Calu3 (cell line): ENCODE measurements at places on chromosomes 3 and 15.
A peak's percentile ranks its signal among the peaks of the same experiment; 100 is the strongest.

- DNase-seq: no peak
Measured at GRCh38 chr15:43239732-43240491, 19.1 kb upstream of the EPB42 start.

GRCh38 chr3:137845194-137845593 lies 81.1 kb downstream of the SOX14 start:
- DNase-seq: no peak

DNA sequence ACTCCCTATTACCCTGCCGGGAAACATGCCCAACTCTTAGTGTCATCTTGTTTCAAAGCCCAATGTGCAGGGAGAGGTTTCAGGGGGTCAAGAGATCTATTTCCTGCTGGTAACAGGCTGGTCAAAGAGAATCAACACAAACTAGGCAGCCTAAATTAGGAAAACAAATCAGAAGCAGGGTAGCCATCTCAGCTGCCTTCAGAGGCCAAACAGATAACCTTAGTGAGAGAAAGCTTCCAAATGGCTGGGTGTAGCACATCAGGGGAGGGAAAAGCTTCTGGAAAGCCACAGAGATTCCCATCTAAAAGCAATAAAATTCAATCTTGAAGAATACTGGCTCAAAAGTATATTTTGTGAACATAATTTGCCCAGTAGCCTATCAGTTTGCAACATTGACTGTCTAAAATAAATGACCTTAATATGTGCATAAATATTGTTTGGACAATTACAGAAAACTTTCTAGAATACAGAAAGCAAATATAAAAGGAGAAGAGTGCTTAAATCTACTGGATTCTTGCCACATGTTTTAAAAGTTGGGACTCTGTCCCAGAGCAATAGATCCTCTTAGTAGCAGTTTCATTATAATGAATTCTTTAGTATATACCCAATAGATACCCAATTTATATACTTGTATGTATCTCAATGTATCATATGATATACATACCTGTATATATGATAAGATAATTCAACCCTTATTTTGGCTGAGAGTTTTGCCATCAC lies 371.9 kb upstream of the RARB start:
- no peak for DNase-seq

DNA sequence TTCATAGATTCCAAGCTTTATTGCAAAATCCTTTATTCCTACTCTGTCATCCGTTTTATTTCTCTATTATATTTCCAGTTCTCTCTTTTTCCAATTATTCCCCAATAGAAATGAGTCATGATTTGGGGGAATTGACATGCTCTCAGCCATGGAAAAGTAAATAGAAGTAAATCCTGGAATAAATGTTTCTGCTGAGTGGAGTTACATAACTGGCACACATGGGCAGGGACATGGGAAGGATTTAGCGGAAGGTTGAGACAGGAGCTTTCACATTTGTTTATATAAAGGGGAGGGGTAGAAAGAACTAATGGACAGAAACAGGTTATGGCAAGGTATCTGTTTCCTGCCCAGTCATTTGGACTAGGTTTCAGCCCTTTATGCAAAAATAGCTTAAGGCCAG lies 221.6 kb downstream of the PLOD2 start:
- DNase-seq: no peak

GRCh38 chr15:68666120-68666811 lies 87.5 kb downstream of the CORO2B start:
- DNase-seq: no peak

GRCh38 chr15:99486371-99487336 lies 79.1 kb upstream of the MEF2A start:
- peak; percentile 73 for DNase-seq

DNA sequence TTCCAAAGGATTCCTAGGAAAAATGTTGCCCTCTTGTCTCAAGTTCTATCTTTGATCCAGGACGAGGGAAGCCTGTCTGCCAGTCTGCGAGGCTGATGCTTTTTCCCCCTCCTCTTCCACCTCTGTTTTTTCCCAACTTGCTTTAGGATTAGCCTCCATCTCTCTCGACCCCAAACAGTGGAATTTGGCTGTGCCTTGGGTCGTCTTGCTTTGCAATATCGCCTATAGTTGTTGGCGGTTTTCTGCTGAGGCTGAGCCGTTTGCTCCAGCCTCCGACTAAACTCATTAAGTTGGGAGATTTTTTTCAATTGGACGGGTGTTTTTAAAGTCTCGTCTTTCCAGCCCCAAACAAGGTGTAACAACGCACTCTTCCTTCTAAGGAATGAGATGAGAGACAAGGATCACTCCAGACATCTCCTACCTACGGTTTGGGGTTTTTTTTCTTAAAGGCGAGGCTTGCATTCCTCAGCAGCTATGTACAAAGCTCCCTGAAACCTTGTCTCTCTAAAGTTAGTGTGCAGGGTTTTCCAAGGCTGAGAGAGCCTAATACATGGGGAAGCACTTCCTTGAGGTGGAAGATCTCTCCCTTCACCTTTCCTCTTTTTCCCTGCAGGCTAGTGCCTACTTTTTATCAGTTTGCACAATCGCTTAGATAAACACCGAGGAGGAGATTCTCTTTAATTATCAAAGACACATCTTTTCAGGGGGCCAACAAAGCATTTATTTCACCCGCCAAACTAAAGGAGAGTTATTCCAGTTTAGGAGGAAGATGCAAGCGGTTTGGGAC lies 4.8 kb upstream of the NR2F2 start:
- no peak for DNase-seq

- peak; percentile 26 for DNase-seq
Measured at GRCh38 chr3:100335434-100335833, 877 bp downstream of the NIT2 start.

GRCh38 chr3:10496121-10496863 lies 9.1 kb downstream of the ATP2B2 start:
- no peak for DNase-seq

- no peak for DNase-seq
Measured at GRCh38 chr3:74592359-74592758, 22.1 kb downstream of the CNTN3 start.

DNA sequence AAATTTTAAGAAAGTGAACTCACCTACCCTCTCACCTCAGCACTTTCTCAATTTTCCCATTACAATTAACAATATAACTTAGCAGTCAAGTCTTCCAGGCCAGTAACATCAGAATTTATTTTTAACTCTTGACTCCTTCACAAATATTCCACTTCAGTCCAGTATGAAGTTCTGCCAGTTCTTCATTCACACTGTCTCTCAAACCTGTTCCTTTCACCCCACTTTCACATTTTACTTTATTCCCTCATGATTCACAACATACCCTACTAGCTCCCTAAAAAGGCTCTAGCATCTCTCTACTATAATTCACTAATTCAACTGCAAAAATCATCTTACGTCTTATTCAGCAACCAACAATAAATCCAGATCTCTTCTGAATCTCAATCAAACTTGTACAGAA lies 3.8 kb downstream of the GSK3B start:
- DNase-seq: no peak

DNA sequence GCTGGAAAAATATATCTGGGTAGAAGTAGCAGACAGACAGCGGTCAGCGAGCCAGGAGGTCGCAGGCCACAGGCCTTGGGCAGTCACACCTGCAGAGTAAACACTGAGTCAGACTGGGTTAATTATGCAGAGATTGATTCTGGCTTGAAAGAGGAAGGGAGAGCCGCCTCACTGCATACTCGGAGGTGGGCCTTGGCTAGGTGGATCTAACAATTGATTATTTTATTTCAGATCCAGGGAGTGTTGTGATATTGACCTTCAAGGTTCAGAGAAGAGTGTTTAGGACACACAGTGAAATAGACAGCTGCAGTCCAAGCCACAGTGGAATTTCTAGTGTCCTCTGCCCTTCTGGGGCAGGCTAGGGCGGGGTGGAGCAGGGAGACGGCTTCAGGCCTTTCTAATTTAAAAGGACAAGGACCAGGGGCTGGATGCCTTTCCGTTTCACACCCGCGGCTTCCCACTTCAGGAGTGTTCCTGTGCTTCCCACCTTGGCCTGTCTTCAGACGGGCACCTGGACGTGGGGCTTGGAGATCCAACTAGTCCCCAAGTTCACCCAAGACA lies 237.3 kb downstream of the XXYLT1 start:
- peak; percentile 87 for DNase-seq

DNA sequence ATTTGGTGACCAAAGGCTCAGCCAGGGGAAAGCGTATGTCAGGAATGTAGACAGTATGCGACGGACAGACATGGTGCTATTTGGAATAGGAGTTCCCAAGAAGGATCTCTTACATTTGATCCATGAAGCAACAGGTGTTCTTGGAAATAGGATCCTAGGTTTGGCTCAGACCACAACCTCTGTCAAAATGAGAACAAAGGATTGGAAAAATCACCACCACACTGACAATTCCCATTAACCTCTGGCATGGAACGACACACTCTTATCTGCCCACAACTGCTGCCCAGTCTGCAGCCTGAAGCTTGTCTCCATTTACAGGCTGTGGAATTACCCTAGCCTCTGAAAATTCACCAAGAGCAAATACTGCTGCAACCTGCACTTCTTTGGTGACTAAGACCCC lies 33.6 kb upstream of the LRRN1 start:
- no peak for DNase-seq

DNA sequence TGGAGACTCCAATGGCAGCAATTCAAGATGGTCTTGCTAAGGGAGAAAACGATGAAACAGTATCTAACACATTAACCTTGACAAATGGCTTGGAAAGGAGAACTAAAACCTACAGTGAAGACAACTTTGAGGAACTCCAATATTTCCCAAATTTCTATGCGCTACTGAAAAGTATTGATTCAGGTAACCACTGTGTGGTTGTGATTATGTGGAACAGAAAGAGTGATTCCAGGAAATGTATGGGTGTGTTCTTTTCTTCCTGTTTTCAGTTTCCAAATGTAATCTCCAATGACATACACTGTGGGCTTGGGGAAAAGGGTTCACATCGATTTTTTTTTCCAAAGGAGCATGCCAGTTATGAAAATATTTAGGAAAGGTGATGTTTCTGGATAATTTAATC lies 10.9 kb downstream of the SCG3 start:
- no peak for DNase-seq

- DNase-seq: no peak
Measured at GRCh38 chr3:30231277-30232141, 374.9 kb upstream of the TGFBR2 start.

- DNase-seq: no peak
Measured at GRCh38 chr3:71628522-71628921, 45.0 kb upstream of the FOXP1 start.

DNA sequence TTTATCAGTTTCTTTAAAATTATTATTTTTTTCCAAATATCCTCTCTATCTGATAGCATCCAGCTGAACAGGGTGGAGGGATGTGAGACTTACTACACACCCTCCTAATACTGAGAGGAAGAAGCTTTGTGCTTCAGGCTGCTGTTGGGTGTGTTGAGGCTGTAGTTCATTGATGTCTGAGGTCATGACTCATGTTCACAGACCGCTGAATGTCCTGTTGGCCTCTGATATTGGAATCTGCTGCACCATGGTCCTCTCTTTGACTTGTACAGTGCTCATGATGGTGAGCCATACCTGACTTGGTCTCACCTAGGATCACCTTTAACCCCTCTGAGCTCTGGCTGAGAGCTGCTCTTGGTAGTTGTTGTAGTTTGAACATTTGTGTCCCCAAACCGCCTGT lies 302.9 kb downstream of the SATB1 start:
- DNase-seq: no peak

GRCh38 chr15:29349196-29349595 lies 79.6 kb upstream of the NSMCE3 start:
- DNase-seq: no peak

GRCh38 chr3:31968369-31968926 lies 12.6 kb downstream of the OSBPL10 start:
- DNase-seq: no peak

DNA sequence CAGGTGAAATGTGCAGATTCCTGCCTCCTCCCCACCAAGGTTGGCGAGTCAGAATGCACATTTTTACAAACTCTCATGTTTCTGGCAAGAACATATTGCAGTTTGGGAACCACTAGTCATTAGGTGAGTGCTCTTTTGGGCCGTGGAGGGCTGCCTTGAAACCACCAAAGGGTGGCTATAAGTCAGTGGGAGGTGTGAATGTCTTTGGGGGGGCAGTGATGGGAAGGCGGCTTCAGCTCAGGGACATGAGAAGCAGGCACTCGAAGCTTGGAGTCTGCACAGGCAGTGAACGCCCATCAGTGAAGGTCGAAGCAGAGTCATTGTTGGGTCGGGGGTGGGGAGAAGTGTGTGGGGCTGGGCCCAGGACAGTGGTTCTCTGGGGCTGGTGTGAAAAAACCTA lies 1.1 kb downstream of the NOX5 start:
- DNase-seq: no peak

GRCh38 chr3:23152989-23153388 lies 50.1 kb upstream of the UBE2E2 start:
- no peak for DNase-seq

- no peak for DNase-seq
Measured at GRCh38 chr3:158572766-158573060, 1.7 kb downstream of the MLF1 start.

DNA sequence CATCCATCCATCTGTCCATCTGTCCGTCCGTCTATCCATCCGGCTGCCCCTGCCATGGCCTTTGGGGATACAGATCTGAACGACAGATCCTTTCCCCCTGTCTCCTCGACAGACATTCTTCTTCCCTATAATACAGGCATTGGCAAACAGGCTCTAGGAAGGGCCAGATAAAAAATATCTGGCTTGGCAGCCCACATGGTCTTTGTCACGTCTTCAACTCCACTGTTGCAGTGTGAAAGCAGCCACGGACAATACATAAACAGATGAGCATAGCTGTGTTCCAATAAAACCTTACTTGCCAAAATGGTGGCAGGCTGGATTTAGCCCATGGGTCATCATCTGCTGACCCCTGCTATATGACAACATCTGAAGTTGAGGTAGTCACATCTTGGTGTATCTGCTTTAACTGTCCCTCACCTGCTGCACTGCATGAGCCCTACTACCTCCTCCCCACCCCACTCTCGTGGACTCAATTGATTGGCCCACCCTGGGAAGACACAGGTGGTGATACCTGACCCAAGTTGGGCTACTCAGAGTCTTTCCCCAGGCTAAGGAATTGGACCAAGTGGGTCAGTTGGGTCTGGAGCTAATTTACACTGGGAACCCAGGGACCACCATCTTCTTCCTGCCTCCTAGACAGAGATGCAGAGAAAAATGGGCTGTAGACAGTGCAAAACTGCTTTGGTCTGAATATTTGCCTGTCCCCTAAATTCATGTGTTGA lies 128.4 kb upstream of the SMAD3 start:
- no peak for DNase-seq

- DNase-seq: peak; percentile 38
Measured at GRCh38 chr3:150786791-150787190, 23.8 kb upstream of the SIAH2 start.

DNA sequence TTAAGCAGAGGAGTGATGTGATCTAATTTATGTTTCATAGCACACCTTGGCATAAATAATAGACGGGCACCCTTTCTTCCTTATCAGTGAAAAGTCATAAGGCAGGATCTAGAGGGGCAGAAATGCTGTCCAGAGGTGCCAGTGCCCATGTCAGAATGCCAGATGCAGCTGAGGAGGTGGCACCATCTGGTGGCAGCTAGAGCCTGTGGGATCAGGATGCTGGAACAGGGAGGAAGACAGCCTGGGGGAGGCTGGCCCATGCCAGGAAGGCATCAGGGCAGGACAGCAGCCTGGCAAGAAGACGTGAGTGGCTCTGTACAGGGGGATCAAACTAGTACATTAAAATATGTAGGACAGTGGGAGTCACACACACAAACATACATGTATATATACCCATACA lies 16.5 kb downstream of the MYH15 start:
- DNase-seq: peak; percentile 56

GRCh38 chr3:106381286-106381938 lies 512.6 kb upstream of the CBLB start:
- DNase-seq: no peak
